Inflammatory macrophage (primary cell): ENCODE measurements at places on chromosomes 1 and 21.

DNA sequence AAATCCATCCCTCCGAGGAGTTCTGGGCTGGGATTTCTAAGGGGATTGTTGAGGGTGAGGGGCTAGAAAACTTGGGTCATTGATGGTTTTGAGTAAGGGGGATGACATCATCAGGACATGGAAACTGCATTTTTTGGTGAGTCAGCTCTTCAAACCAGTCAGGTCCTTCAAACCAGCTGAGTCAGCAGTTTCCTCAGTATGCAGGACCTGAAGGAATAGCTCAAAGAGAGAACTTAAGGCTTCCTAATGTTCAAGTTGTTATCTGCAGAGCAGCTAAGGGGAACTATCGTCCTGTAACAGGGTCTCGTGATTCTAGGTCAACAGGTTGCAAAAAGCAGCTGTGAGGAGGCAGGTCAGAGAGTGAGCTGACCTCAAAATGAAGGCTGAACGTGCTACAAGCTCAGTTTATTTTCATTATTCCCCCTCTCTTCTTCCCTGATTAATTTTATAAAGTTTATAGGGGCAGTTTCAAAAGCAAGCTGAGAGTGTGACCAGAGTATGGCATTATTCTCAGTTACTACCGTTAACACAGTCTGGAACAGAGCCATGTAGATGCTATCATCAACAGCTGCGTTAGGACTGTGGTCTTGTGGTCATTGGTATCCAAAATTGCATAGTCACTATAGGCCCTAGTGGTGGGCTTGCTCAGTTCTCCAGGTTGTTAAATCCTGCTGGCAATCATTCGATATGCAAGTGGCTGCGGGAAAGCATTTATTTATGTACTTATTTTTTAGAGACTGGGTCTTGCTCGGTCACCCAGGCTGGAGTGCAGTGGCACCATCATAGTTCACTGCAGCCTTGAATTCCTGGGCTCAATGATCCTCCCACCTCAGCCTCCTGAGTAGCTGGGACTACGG is 10.7 kb upstream of the SDC3 start:
- DNase-seq = peak; percentile 78

DNA sequence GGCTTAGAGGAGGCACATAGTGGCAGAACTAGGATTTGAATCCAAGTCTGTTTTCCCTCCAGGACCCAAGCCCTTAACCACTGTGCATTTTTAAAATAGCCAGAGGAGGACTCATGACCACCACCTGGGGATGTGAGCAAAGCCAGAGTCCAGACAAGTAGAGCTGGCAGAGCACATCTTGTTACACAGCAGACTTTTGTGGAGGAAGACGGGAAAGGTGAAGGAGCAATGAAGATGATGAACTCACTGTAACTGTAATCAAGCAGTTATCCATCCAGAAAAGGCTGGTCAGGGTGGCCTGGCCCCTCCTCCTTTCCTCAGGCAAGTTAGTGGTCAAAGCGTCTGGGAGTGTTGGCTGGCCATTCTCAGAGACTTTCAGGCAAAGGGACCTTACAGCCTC is 50.9 kb downstream of the SLC44A3 start:
- DNase-seq = no peak

DNA sequence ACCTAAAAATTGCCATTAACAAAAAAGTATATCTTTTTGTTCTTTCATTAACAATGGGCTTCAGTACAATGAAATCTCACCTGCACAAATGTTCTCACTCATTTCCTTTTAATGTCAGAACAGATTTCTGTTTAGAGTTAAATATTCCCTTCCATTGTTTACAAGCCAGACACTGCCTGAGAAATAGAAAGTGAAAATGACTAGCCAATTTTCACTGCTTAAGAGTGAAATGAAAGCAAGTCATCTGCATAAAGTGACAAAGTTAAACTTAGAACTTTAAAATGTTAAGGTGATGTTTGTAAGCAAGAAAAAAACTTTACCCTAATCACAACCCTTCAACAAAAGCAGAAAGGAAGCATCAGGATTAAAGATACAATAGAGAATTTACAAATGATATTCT is 27.5 kb downstream of the COA6 start:
- DNase-seq = no peak

DNA sequence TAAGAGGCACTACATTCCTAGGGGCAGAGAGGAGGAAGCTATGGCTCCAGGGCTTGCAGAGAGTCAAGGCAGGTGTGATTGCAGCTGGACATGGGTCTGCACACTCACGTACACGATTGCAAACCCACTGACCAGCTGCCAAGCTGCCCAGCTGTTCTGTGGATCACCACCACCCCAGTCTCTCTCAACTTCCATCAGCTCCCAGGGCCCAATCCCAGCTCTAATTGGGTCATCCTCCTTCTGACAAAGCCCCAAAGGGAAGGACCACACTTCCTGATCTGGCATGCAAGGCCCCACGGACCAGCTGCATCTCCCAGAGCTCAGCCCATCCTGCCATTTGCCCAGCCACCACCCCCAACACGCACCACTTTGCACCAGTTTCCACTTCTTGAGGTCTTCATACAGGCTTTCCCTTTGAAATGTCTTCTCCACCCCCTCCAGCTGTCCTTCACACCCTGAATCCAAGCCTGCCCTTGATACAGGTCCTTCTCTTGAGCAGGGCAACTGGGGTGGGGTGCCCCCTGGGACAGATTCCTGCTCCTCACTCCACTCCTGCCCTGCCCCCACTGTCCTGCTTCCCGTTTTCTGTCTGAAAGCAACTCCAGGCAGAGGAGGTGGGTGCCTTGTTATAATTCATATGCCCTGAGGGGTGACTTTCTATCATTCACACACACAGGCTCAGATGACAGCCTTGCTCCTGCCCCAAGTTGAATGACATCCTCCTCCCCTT is 179.4 kb upstream of the EDN2 start:
- peak; percentile 46 for DNase-seq

DNA sequence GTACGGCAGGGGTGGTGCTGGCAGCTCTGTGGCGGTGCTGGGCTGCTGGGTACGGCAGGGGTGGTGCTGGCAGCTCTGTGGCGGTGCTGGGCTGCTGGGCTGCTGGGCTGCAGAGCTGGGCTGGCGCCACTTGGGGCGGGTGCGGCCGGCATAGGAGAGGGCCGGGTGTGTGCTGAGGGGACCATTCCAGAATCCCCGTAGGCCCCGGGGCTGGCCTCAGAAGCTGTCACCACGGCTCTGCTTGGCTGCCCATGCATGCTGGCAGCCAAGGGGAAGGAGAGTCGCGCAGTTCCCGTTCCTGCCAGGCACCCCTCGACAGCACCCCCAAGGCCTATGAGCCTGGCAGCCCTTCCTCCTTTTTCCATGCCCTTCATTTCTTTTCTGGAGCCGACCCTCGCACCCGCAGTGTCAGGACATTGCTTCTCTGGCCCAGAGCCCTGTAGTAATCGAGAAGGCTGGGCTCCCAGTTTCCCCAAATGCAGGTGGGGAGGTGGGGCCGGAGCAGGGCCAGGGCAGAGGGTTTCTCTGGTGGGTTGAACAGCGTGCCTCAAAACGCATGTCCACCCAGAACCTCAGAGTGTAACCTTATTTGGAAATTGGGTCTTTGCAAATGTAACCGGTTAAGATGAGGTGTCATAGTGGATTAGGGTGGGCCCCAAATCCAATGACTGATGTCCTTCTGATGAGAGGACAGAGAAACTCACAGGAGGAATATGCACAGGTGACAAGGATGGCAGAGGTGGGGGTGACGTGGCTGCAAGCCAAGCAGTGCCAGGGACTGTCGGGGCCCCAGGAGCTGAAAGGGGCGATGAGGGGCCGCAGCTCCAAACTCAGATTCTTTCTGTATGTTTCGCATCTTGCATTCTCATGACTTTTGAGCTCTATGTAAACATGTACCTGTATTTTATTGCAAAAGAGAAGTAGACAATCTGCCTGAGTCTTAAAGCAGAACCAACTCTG is 71.0 kb upstream of the ACTRT2 start:
- no peak for DNase-seq
